Cerebellar nuclear complex (tissue), 1 donor: ENCODE measurements at places on chromosomes 4 and X.

GRCh38 chr4:8261851-8262535 is 7.6 kb upstream of the HTRA3 start:
- no peak for DNase-seq

- no peak for DNase-seq
Observed at GRCh38 chr4:25779021-25779420, 83.8 kb downstream of the SEL1L3 start.

DNA sequence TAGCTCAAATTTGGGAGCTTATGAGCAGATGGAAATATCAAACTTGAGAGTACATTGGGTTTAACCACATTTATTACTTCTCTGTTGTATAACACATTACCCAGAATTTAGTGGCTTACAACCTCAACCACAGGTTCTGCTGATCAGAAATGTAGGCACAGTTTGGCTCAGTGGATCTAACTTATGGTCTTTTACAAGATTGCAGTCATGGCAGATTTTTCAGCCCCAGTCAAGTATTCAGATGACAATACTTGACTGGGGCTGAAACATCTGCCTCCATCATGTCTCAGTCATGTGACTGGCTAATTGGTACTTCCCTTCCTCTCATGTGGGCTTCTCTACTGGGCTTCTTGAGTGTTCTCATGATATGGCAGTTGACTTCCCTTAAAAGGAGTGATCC is 44.0 kb upstream of the ADAD1 start:
- no peak for DNase-seq

DNA sequence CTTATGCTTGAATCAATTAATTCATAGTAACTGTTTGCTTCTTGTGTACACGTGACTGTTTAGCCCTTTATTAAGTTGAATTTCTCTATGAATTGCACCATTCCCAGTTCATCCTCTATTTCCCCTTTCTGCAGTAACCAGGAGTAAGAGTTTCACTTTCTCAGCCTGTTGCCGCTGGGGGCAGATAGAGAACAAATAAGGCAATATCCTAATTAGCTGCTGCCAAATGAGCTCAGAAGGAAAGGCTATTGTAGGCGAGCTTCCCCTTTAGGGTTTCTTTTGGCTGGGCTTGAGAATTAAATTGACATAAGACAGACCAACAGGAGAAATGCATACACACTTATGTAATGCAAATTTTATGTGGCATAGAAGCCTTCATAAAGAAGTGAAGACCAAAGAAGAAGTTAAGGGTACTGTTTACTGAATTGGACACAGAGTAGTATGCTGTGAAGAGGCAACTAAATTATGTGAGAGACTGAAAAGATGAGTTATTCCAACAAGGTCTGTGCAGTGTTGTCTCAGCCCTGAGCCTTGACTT is 1594.7 kb downstream of the TECRL start:
- DNase-seq = no peak

GRCh38 chr4:180052629-180053028 is 2190.6 kb upstream of the TENM3 start:
- DNase-seq = no peak

GRCh38 chr4:6548201-6548881 is 26.6 kb upstream of the MAN2B2 start:
- DNase-seq = peak; percentile 3

DNA sequence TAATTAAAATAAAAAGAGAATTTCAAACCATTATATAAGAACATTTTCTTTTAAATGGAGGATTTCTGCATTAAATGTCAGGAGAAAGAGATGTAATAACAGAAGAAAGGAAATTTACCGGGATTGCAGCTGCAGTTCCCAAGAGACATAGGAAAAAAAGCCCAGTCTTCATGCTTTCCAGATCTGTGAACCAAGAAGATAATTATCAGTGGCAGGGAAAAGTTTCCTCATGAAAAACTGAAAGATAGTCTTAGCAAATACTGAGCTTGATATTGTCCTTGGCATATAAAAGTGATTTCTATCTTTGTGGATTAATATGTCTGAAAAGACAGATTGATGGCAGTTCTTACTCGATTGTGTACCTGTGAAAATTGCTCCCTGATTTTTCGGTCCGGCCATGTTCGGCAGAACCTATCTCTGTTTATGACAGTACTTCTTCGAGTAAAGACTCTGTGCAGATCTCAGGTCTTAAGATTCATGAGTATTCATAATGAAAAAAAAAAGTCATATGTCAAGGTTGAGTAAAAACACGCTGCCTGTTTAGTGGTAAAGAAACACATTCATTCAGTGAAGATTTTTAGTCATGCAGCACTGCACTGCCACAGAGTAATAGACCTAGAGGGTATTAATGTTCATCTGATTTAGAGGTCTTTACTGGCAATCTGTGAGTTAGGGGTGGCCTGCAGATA is 29.6 kb downstream of the SPARCL1 start:
- DNase-seq = no peak

GRCh38 chr4:44120646-44121045 is 328.0 kb downstream of the KCTD8 start:
- DNase-seq = no peak

DNA sequence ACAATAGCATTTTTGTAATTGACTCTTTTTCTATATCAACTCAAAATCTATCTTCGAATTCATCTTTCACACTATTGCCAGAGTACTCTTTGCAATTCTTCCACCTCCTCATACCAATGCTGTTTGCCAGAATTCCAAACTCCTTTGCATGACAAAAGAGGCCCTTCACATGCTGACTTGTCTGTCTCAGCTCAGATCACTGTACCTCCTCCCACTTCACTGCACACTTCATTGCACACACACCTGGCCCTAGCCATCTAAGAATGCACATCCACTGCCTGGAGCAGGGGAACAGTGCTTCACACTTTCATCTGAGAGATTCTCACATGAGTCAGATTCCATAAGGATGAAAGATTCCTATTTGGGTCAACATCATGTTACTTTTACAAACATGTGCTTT is 56.5 kb downstream of the PRDM5 start:
- DNase-seq = no peak

- no peak for DNase-seq
Observed at GRCh38 chr4:102318105-102318504, 27.2 kb downstream of the SLC39A8 start.

GRCh38 chr4:87851332-87851731 is 18.6 kb downstream of the MEPE start:
- no peak for DNase-seq

GRCh38 chr4:139018501-139018900 is 2.9 kb downstream of the NOCT start:
- DNase-seq = no peak

GRCh38 chr4:6307230-6307629 is 37.6 kb downstream of the WFS1 start:
- DNase-seq = no peak

DNA sequence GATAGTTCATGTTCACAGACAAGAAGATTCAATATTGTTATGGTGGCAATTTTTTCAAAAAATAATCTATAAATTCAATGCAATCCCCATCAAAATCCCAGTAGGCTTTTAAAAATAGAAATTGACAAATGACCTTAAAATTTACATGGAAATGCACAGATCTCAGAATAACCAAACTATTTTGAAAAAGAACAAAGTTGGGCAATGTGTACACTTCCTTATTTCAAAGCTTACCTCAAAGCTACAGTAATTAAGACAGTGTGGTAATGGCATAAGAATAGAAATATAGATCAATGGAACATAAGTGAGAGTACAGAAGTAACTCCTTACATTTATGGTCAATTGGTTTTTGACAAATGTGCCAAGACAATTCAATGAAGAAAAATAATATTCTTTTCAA is 39.0 kb downstream of the FRMD7 start:
- DNase-seq = no peak

GRCh38 chrX:9903146-9903545 is 64.0 kb upstream of the CLDN34 start:
- DNase-seq = no peak

DNA sequence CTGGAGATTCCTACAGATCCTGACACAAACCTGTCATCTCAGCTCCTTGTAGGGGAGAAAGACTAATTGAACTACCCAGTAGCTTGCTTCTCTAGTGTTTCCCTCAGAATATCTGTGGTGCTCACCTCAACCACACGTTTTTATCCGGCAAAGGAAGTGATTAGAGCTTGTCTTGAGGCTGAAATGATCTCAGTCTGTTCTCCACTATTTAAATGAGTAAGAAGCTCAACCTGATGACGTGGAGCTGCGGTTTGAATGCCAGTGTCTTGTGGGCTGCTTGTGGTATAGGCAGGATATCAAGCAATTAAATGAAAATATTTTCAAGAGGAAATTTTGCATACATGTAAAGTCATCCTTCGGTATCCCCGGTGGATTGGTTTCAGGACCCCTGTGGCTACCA is 270.2 kb downstream of the TLL1 start:
- no peak for DNase-seq

DNA sequence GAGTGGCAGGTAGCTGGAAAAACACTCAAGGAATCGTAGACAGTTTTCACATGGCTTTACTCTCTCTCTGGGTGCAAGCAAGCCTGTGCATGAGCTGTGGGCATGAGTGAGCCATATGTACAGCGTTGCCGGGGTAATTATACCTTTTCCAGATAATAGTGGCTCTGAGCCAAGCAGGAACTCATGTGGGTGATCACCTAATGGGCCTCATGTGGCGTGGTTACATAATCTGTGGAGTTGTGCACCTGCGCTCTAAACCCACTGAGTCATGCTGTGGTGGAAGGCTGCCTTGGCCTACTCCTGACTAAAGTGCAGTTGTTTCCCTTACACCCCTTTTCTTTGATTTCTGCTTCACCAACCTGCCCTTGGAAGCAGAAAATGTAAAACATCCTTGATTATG is 1564.5 kb upstream of the PCDH10 start:
- no peak for DNase-seq

- no peak for DNase-seq
Observed at GRCh38 chr4:1074077-1074476, 39.3 kb downstream of the RNF212 start.

- DNase-seq = no peak
Observed at GRCh38 chrX:123493857-123494256, 239.0 kb downstream of the THOC2 start.

DNA sequence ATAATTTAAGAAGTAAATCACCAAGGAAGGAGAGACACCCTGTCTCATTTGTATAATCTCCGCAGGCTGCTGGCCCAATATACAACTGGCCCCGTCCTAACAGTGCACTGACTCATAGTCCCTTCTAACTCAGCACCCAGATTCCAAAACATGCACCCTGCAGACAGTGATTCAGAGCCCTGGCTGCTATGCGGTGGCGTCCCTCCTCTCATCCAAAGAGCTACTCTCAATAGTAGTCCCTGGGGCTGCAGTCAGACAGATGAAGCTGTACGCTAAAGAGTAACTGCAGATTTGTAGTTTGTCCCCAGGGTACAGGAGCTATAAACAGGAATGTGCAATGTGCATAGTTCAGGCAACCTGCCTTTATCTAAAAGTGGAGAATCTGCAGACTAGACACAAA is 23.0 kb downstream of the GABRA3 start:
- no peak for DNase-seq

GRCh38 chr4:20017070-20017776 is 234.5 kb upstream of the SLIT2 start:
- no peak for DNase-seq

- DNase-seq = no peak
Observed at GRCh38 chr4:8090312-8090711, 68.3 kb downstream of the ABLIM2 start.

GRCh38 chr4:6489927-6490326 is 17.5 kb upstream of the PPP2R2C start:
- DNase-seq = no peak

- DNase-seq = no peak
Observed at GRCh38 chr4:8345053-8345945, 75.7 kb downstream of the HTRA3 start.

DNA sequence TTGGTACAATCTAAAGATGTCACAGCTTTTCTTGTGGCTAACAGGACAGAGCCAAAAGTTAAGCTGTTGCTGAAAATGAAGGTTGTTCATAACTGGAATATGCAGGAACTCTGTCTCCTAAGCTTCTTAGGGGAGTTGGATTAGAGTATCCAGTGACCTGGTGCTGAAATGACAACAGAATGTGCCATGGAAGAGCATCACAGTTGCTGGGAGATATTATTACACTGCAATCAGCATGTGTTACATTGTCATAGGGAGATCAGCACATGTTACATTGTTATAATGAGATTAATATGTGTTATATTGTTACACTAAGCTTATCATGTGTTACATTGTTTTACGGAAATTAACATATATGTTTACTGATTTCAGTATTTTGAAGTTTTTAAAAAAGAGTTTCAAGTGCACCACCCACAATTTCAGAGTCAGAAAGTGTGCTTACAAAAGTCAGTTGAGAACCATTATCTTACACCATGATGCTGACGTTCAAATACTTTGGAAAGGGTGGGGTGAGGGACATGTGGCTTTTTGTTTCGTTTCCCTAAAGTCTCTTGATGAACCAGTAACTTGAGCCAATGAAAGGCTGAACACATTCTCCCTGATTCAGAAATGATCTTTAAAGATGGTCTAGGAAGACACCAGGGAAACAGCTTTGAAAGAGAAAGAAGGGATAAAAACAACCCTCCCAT is 113.4 kb downstream of the DRD5 start:
- no peak for DNase-seq

DNA sequence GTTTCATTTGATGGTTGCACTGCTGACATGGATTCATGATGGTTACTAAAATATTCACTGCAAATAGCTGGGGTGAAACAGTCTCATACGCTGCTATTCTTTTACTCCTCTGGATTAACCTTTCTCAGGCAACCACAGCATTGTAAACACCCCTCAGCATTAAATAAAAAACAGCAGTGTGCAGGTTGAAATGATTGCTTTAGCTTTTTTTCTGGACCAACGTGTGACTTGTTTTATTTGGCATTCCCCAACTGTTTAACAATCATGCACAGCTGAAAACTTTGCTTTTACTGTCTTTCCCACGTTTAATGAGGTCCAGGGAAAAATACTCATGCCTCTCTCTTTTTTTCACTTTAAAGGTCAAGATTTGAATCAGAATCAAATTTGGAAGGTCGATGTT is 490.8 kb downstream of the RAPGEF2 start:
- no peak for DNase-seq

- DNase-seq = no peak
Observed at GRCh38 chr4:26104056-26104685, 190.2 kb downstream of the SMIM20 start.

DNA sequence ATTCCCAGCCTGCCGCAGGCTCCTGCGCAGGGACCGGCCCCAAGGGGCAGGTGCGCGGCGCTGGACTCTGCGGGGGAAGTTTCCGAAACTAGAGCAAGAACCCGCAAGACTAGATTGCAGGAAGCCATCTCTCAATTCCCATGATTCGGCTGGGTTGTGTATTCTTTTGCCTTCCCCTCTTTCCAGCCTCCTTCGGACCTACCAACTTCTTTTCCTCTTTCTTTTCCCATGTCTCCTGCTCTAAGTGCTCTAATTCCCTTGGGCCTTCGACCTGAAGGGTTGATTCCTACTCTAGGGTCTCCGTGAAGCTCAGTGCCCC is 645 bp upstream of the OPHN1 start:
- no peak for DNase-seq

DNA sequence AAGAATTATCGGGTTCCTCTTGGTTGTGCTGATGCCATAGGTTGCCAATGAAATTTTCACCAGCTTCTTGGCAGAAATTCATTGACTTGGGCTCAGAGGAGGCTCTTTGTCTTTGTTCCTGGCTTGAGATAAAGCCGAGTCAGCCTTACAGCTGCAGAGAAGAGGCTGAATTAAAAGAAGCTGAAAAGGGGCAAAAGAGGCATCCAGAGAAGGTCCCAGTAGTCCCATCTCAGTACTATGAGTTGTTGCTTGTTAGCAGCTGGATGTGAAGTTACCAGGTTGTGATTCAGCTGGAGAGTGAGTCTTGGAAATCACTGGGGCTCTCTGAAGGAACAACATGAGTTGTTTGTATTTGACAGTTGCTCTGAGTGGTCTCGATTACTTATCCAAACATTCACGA is 59.7 kb downstream of the SMAD1 start:
- DNase-seq = no peak
